ENCODE measurements at places on chromosomes 5 and 9.

GRCh38 chr9:69058101-69058500 lies 22.5 kb downstream of the FXN start:
- no peak for DNase-seq

DNA sequence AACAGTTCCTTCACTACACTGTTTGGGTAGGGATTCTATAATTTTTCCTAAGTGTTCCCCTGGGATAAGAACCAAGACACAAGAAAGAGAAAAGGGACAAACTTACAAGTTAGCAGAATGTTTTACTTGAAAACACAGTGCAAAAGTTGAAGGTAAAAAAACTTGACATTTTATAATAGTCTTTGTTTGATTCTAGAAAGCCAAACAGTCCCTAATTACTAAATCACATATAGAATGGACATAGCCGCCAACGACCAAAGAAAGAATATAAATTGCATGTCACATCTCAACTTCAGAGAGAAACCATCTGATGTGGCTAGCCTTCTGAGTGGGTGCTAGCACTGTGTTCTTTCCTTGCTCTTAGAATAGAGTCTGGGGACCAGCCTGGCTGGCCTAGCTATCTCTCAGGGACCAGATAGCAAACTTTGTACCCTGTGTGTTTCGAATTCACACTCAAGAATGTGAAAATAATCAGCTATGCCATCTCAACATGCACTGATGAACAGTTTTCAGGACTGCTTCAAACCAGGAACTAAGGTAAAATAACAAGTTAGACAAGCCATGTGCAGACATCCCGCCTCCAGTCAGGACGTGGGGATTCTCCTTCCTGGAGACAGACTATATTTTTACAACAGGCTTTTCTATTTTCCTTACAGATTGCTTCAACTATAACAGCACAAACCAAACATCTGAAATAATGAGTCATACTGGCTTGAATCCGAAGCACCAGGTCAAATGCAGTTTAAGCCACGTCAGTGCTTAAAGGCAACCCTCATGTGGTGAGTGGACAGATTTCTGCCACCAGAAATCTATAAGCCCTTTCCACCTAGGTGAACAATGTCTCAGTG lies 53.7 kb downstream of the LHFPL2 start:
- peak; percentile 98 for DNase-seq

DNA sequence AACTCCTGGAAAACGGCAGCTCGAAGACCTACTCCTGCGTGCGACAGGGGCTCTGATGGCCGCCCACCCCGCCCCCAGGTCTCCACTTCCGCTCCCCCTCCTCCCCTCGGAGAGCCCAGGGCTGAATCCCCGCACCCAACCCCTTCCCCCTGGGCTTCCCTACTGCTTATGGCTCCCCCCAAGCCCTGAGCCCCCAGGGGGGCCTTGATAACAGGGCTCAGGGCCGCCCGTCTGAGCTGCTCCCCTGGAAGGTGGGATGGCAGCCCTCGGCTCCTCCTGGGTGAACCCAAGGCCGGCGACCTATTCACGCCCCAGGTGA lies 30.4 kb downstream of the GLT6D1 start:
- no peak for DNase-seq

DNA sequence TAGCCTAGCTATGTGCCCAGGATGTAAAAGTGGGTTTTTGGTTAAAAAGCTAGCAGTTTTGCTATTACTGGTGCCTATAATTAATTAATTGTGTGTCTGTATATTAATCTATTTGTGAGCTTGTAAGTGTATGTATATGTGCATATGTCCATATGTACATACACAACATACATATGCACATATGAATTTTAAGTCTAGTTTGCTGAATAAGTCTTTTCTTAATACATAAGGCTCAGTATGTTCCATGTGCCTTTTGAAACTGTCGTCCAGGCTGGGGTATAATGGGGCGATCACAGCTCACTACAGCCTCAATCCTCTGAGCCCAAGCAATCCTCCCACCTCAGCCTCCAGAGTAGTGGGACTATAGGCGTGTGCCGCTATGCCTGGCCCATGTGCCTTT lies 10.1 kb downstream of the SH3GL2 start:
- DNase-seq, result no peak

DNA sequence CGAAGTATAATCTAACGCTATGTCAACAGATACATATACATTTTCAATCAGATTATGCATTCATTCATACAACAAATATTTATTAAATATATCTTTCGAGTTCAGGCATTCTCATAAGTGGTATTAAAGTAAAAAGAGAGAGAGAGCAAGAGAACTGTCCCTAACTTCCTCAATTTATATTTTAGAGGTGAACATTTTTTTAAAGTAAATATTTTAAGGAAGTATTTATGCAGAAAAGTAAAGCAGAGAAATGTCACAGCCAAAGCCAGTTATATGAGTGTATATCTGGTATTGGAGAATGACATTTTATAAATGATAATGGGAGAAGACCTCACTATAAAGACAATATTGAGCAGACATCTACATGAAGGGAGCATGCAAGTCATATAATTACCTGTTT lies 667.3 kb upstream of the CDH9 start:
- DNase-seq, result no peak

DNA sequence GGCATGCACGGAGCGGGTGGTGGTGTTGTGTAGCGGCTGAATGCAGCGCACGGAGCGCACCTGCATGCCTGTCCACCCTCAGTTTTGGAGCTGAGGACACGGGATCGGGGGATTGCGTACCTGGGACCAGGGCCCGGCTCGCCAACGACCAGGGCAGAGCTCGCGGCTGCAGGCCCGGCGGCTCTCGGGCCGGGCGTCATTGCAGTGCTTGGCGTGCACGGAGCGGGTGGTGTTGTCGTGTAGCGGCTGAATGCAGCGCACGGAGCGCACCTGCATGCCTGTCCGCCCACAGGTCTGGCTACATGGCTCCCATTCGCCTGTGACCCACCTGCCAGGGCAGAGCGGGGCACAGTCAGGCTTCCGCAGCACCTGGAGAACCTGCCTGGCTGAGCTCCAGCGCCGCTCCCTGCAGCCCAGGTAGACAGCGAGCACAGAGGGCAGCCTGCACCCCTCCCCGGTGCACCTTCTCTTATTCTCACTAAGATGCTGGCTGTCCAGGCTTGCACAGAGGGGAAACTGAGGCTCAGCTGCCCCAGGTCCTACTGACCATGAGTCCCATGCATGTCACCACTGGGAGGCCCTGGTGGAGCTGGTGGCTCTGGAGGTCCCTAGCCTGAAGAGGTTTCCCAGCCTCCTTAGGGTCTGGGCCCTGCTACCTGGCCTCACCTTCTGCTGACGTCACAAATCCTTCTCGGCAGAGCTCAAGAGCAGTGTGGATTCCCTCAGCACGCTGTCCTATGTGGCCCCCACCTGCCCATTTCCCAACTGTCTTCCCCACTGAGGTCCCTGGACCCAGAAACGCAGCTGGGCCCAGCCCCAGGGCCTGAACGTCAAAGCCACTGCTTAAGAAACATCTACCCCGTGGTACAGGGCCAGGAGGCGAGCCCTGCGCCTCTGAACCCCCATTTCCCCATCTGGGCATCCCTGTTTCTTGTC lies 64.9 kb downstream of the ZNF354C start:
- DNase-seq, result no peak

GRCh38 chr5:35152733-35153132 lies 77.6 kb downstream of the PRLR start:
- DNase-seq, result no peak

DNA sequence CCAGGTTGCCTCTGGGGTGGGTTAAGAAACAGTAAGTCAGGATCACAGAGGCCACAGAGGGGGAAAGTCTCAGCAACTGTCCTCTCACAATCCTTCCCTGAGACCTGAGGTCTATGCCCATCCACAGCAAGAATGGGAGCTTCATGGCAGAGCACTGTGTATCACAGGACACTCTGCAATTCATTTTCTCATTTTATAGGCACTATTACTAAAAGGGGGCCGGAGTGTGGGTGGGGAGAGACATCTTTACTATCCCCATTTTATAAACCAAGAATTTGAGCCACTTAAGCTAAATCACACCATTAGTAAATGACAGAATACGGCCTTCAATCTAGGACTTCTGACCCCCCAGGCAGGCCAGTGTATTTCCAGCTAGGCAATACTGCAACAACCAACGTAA lies 79.9 kb downstream of the LHFPL2 start:
- DNase-seq, result no peak

GRCh38 chr5:119332978-119333401 lies 22.8 kb upstream of the TNFAIP8 start:
- DNase-seq, result no peak

DNA sequence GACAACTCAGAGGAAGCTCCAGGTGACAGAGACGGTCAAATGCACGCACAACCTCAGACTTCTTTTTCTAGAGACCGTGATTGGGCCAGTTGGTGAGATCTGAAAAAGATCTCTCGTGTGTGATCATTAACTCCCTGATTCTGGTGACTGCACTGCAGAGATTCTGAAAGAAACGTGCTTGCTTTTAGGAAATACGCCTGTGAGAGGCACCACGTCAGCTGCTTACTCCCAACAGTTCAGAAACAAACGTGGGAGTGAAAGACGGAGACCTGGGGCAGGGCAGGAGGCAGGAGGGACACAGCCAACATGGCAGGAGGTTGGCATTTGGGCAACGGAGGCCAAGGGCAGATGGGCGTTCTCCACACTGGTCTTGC lies 15.9 kb downstream of the SLC12A7 start:
- no peak for DNase-seq

DNA sequence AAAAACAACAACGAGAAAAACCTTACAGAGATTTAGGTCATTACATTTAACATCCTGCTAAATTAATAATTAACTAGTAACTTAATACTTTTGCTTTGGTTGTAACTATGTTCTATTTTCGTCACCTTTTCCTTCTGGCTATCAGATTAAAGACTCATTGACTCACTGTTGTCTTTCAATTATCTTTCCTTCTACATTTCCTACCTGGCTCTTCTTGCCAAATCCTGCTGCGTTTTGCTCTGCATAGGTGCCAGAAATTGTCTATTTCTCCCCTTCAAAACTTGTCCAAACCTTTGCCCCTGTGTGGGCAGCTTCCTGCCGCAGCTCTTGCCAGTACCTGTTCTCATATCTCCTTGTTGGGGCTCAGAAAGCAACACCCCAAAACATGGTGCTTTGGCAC lies 235.5 kb upstream of the ZNF608 start:
- no peak for DNase-seq

DNA sequence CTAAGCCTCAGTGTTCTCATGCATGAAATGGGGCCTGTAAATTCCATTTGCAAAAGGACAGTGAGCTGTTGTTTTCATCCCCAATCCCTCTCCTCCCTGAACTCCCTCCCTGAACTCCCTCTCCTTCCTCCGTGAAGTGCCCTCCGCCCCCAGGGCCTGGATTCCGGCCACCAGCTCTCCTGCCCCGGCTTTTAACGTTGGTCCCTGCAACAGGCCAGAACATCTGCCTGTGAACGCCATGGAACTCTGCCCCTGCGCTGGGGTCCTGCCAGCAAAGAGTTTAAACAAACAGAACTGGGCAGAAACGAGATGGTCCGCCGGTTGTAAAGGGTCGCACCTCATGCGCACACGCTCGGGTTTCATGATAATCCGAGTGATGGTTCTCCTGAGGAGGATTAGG lies 62.4 kb downstream of the SMIM23 start:
- no peak for DNase-seq

DNA sequence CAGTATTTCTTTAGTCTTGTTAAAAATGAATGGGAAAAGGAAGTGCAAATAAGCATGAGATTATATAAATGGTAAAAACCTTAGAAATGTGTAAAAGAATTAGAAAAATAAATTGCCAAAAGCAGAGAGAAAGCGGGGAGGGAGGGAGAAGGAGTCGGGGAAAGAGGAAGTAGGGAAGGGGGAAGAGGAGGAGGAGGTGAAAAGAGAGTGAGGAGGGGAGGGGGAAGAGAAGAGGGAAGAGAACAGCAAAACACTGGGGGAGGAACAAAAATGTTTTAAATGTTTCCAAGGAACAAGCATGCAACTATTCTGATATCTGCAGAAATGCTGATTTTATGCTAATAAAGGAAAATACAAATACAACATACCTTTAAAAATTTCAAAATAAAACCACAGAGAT lies 317.5 kb downstream of the PIK3R1 start:
- DNase-seq, result no peak

GRCh38 chr5:84885485-84886258 lies 501.0 kb upstream of the EDIL3 start:
- DNase-seq, result peak; percentile 73

DNA sequence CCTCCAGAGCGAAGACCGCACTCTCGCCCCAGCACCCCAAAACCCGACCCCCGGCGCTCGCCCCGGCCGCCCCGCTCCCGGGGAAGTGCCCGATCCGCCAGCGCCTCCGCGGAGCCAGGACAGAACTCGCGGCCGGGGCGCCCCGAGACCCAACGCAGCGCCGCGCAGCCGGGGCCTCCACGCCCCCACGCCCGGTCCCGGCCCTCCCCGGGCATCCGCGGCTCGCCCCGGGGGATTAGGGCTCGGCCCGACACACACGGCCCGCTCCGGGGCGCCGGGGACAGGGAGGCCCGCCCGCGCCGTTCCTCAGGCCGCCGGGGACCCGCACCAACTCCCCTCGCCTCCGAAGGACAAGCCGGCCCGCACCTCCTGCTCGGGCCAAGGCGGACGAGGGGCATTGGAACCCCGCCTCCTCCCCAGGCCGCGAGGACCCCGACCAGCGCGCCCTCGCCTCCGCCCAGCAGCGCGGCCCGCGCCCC lies 544 bp downstream of the FNBP1 start:
- DNase-seq, result no peak

GRCh38 chr9:108668191-108668937 lies 187.4 kb downstream of the ACTL7B start:
- no peak for DNase-seq

- DNase-seq, result no peak
These were observed 122.1 kb downstream of the SNX18 start for GRCh38 chr5:54639621-54640020.

DNA sequence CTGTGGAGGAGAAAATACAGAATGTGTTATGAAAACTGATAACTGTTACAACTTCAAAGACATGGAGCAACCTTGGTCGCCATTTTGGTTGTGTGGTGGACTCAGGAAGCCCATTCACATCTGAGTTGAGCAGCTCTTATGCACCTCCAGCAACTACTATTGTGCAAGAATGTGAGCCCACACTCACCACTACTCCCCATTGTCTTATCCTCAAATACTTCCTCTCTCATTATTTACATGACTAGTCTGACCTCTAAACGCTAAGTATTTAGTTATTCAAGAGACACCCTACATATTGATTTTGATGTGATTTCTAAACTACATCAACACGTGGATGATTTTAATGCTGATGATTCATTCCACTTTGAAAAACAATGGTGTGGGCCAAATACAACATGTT lies 516.6 kb upstream of the CLINT1 start:
- DNase-seq, result no peak

DNA sequence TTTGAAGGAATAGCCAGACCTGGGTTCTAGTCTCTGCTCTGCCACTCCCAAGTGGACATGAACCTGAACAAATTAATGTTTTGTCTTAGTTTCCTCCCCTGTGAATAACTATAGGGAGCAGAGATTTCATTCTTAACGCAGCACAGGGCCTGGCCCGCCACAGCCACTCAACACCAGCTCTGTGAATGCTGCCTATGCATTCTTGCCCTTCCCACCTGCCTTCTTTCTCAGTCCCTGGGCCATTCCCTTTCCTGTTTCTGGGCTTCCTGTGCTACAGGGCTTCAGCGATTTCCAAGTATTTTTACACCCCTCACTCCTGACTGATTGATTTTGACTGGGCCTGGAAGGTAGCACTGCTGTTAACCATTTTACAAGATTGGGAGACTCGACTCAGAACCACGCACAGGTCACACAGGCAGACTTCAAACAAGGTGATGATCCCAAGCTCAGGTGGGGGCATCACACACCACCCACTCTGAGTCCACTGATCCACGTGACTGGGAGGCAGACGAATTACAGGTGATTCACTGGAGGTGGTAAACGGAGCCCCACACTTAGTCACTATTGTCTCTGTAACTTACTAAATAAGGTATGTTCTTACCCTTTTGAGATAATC lies 21.4 kb downstream of the PTPN3 start:
- DNase-seq, result no peak

- no peak for DNase-seq
These were observed 254.3 kb downstream of the CDH12 start for GRCh38 chr5:22598796-22599195.

All from astrocyte of the cerebellum (primary cell).